ENCODE measurements at places on chromosomes 6 and 20.

- DNase-seq, result no peak
Observed at GRCh38 chr6:39320363-39320984, 2.0 kb downstream of the KCNK16 start.

DNA sequence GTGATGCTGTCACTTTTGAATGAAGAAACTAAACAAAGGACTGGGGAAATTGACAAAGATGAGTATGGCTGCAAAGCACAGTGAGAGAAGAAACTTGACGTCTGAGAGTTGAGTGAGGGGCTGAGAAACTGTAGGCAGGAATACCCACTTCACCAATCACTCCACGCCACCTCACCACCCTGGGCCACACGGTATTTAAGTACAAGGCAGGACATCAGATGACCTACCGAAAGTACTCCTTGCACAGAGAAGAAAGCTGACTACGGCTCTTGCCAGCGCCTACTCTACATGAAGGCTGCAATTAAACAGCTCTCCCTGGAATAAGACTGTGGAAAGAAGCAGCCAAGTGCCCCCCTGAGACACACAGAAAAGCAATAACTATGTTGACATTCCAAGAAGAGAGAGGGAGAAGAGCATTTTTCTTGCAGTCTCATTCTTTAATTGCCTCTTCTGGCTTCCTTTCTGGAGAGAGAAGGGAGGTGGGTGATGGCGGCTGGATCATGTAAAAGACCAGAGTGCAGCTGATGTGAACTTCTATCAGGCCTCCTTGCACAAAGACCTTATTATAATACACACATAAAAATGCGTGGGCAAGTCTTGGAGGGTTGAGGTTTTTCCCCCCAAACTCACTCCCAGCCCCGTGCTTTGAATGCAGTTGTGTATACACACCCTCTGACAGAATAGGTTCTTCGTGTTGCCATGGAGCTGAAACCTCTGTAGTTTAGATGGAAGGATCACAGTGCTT is 44.6 kb downstream of the HIVEP2 start:
- DNase-seq, result no peak

- DNase-seq, result no peak
Observed at GRCh38 chr6:22349051-22349450, 52.2 kb upstream of the PRL start.

- no peak for DNase-seq
Observed at GRCh38 chr6:166769648-166770047, 142.6 kb upstream of the RPS6KA2 start.

DNA sequence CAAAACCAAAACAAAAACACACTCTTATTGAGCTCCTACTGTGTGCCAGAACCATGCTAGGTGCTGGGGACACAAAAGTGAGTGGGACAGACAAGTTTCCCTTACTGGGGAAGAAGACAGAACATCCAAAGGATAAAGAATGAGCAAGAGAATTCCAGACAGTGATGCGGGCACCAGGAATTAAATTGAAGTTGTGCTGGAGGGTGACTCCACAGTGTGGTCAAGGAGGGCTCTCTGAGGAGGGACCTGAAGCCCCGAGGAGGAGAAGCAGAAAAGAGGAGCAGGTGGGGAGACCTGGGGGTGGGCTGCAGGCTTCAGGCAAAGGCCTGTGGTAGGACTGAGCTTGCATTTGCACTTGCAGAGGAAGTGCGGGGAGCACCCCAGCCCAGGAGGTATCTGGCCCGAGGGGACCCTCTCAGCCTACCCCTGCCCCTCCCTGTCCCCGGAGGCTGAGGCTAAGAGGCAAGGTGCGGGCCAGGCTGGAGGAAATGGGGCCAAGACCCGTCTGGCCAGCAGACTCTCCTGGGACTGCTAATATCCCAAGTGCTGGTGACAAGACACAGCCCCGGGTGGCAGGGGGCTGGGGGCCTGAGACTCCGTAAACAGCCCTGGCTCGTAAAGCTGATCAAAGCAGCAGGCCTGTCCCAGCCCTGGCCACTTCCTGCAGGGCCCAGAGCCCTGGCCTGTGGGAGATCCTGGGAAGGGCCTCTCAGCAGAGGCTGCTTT is 57.1 kb downstream of the SNAI1 start:
- no peak for DNase-seq

DNA sequence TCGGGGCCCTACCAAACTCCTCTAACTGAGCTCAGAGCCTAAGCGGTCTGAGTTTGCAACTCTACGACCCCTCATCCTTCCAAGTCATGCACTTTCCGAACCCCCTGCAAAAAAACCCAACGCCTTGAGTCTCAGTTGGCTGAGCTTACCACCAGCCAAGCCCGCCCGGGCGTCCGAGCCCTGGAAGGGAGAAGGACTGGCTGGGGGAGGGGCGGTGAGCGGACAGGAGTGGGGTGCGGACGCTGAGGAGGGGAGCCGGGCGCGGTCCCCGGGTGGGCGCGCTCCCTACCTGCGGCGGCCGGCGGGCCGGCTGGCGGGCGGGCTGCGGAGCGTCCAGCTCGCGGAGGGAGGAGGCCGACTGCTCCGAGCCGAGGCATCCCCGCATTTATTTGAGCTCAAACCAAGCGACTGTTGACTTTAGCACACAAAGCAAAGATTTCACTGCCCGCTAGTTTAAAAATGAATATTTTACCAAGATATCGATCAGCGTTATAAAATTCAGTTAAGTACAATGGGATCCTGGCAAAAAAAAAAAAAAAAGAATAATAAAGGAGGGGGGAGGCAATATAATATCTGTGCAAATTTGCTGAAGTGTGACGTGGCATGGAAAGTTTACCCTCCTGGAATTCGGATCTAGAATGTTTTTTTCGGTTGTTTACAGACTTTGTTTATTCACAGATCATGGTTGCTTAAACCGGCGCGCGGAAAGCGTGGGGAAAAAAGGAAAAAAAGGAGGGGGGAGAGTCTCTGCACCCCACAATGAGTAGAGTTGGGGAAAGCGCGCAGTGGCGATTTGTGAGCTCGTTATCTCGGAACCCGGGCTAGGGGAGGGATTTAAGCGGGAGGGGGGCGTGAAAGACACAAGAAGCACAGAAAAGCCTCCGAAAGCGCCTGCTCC is 5.9 kb downstream of the FOXA2 start:
- DNase-seq, result no peak

GRCh38 chr6:158414851-158415262 is 102.6 kb downstream of the TULP4 start:
- DNase-seq, result no peak

GRCh38 chr6:159691963-159692287 is 1.1 kb downstream of the SOD2 start:
- DNase-seq, result no peak

GRCh38 chr6:131875647-131876046 is 67.8 kb downstream of the ENPP1 start:
- no peak for DNase-seq

- no peak for DNase-seq
Observed at GRCh38 chr20:4091490-4092479, 76.4 kb upstream of the RNF24 start.

All from stimulated activated CD8-positive, alpha-beta memory T cell treated with anti-CD3 and anti-CD28 coated beads, Interleukin-4, amount 100 ng/mL, for 1 hour (primary cell).